Mononuclear cell (primary cell): ENCODE measurements at places on chromosomes 2 and 18. TPM values are rescaled to one million over a fixed set of nuclear protein-coding genes. Genes with fewer than 3 reads are reported as not detected.

The UCN gene
- not detected for total RNA-seq

The SH3RF3 gene
- 2.2 TPM for total RNA-seq

The VIT gene
- total RNA-seq, result not detected

The APCDD1 gene
- under 0.01 TPM for total RNA-seq

The CHAC2 gene
- 0.52 TPM for total RNA-seq

The RNF125 gene
- total RNA-seq, result 57.0 TPM

The ZNF396 gene
- 0.52 TPM for total RNA-seq

The NCKAP5 gene
- under 0.01 TPM for total RNA-seq

The PARD3B gene
- total RNA-seq, result 0.94 TPM

The C18orf63 gene
- not detected for total RNA-seq

The SCYGR6 gene
- total RNA-seq, result not detected

The ALK gene
- total RNA-seq, result not detected

The GPR45 gene
- not detected for total RNA-seq
